GM04503 (cell line): ENCODE measurements at places on chromosomes 7 and 10.

DNA sequence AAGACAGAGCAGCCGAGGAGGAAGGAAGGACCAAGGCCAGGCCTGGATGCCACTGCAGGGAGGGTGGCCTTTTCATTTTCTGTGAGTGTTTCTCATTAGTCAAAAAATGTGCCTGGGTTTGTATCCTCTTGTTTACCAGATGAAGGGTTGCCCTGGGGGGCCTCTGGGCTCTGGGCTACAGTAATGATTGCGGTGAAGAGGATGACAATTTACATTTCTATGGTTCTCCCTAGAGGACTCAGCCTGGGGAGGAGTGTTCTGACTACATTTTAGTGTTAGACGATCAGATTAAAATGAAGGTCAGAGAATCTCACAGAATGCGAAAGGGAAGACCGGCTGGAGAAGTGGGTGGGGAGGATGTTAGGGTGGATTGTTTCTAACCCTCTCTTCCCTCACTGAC lies 108.0 kb upstream of the KMT2C start:
- no peak for DNase-seq

DNA sequence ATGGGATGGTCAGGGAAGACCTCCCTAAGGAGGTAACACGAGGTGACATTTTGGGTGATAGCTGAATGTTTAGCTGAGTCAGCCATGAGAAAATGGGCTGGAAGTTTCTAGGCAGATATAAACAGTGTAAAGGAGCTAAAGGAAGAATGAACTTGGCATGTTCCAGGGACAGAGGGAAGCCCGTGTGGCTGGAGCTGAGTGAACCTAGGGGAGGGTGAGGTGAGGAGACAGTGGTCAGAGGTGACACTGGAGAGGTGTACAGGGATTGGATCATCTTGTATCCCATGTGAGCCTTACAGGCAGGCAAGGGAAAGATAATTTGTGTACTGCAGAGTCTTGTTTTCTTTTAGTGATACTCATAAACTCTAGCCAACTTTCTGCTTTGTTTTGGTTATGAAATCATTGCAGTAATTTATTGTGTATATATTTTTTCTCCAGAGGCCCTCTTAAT lies 1.8 kb downstream of the STARD3NL start:
- DNase-seq: no peak

DNA sequence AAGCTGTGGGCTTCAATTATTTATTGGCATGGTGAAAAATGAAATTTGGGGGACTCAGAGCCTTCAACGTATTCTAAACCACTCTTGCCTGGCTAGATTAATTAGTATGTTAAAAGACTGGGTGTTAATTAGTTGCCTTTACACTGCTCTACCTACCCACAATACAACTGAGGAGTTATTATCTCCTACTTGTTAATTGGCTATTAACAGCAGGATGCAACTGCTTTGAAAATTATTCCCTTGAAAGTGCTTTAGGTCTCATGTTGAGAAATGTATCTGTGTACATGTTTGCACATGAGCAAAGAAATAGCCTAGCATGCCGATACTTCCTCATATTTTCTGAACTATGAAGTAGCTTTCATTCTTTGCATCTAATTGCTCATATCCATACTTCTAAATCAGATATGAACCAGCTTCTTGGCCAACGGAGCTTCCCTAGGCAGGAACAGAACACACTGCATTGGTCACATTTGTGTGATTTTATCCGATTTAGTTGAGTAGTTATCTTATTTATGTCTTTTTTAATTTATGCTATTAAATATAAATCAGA lies 155.8 kb downstream of the GPAM start:
- no peak for DNase-seq

GRCh38 chr10:125329056-125329455 lies 168.7 kb upstream of the CTBP2 start:
- DNase-seq: no peak

DNA sequence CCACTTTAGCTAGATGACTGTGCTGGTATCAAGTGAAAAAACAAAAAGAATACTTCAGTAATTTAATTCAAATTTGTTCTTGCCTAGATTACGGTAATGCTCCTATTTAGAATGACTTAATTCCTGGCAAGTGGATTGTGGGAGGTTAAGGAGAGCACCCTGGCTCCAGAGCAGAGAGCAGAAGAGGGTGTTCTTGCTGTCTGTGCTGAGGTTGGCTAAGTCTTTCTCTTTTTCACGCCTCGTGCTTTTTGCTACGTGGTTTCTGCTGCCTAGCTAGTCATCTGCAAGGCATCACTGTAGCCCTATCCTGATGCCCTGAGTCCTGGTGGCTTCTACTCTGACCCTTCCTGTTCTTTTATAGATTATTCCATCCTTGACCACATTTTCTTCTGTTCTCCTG lies 101.4 kb downstream of the INSYN2A start:
- DNase-seq: no peak

- DNase-seq: no peak
Measured at GRCh38 chr10:101451667-101452069, 97.7 kb downstream of the BTRC start.

DNA sequence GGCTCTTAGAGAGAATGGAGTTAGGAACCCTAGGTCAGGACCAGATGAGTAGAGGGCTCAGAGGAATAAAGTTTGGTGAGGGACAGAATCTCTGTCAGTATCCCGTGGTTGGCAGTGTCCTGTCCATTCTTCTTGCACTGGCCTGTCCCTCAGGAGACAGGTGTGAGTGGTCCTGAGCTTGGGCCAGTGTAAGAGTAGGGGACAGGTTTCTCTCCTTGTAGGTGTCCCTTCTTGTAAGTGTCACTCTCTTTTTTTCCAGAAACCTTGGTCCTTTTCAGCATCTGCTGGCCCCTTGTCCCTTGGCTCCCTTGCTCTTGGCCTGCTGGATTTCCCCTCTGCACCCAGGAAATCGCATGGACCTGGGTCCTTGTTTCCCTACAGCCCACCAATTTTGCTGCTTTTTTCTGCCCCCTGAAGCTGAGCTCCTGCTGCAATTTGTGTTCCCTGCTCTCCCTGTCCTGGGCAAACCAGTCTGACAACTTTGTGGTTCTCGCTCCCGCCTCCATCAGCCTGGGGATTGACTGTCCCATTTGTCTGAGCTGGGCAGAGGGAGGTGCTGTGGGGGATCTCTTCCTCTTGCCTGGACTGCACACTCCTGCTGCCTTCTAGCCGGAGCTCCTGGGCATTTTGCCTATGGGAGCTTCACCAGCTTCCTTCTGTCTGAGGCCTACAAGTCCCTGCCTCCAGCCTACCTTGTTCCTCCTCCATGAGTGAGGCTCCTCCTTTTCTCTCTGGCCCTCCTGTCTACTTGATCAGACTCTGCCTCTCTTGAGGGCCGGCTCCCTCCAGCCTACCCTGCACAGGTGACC lies 6.5 kb downstream of the TSPAN14 start:
- no peak for DNase-seq

DNA sequence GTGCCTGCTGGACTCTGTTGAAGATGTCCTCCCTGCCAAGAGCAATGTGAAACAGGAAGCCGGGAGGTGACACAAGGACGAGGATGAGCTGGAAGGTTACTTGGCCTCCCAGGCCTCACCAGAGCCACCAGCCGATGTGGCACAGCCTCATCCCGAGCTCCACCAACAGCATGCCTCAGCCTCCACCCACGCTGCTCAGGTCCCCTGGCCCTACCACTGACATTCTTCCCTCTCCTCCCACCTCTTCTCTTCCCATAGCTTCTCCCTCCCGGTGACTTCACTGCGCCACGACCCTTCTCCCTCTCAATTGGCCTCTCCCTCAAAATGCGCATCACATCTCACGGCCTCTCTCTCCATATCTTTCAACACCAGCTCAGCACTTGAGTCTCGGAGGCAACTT lies 249.9 kb downstream of the SKAP2 start:
- no peak for DNase-seq

DNA sequence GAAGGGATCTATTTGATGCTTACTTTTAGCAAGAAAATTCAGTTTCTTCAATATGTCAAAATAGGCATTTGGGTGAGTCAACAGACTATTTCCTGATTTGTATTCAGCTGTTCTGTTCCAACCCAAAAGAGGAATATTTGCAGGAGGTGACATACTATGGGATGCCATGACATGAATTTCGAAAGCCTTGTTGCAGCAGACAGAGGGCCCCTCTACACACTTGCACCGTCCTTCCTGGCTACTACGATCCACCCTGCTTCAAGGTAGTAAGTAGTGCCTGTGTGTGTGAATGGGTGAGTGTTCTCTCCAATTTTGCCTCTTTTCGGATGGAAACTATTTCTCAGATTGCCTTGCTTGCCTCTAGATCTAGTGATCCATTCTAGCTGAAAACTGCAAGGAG lies 413.0 kb upstream of the ADARB2 start:
- DNase-seq: no peak

GRCh38 chr10:78953113-78953798 lies 115.5 kb upstream of the ZMIZ1 start:
- DNase-seq: no peak
